Activated CD4-positive, alpha-beta T cell treated with anti-CD3 and anti-CD28 coated beads, Interleukin-2, amount 50 U/mL, for 1 hour (primary cell): ENCODE measurements at places on chromosomes 1 and 21.

DNA sequence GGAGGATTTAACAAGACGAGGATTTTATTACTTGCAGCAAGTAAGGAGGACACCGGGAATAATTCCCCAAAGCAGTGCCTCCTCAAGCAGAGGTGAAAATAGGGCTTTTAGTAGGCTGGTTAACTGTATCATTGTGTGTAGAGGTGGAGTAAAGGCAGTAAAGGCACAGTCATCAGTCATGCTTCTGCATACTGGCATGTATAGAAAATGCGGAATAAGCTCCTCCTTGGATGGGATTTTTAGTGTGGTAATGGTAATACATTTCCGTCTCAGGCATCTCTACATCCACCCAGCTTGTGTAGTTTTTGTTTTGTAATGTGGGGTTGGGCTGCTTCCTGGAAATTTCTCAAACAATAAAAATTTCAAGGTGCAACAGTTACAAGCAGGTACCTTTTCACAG is 27.4 kb upstream of the GPR25 start:
- no peak for DNase-seq

GRCh38 chr1:108199781-108200686 is at the start of gene SLC25A24:
Gene SLC25A24 (minus strand): TSS chr1:108200343. CDS start chr1:108200138, 205 bp downstream.
- peak; percentile 68 for DNase-seq

DNA sequence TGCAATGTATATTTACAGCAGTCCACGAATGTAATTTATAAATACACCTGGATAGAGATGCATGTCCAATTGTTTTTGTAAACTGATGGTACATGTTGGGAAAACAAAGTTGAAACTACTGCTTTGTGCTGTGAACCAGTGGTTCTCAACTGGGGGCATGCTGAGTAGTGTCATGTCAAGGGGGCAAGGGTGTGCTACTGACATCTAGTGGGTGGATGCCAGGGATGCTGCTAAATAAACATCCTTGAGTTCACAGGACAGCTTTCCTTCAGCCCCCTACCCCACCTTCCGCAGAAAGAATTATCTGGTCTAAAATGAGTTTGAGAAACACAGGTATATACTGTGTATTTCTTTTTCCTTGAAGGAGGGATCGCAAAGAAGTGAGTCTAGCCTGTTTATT is 95.9 kb downstream of the RASAL2 start:
- DNase-seq = no peak

- no peak for DNase-seq
These were observed 6.6 kb upstream of the NTPCR start for GRCh38 chr1:232943679-232944252.

DNA sequence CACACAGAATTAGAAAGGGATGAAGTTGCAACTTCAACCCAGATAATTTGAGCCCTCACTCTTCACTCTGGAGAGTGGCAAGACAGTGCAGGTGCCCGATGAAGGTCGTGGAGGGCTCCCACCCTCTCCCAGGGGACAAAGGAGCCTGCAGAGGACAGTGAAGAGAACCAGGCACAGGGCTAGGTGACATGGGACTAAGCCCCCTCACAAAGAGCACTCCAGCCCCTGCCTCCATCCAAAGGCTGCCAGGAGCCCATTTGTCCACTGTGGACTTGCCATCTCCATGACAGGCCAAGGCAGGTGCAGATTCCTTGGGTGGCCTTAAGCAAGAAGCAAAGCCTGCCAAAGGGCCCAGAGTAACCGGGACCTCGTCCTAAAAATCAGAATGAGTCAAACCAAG is 15.1 kb downstream of the ERRFI1 start:
- no peak for DNase-seq

DNA sequence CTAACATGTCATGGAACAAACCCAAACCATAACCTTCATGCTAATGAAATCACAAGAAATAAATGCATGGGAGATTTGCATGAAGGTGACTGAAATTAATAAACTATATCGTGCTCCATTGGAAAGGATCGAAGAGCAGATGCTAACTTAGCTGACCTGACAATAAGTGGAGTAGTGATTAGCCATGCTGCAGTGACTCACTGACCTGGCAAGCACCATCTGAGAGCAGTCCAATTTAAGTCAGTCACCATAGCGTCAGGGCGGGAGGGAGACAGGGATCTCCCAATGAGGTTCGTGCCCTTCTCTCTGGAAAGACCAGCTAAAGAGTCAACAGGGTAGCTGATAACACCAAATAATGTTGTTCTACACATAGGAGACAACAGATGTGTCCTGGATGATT is 21.5 kb downstream of the OLIG2 start:
- no peak for DNase-seq

GRCh38 chr1:92804721-92805201 is 19.9 kb upstream of the EVI5 start:
- DNase-seq = no peak

- no peak for DNase-seq
These were observed 99.9 kb downstream of the COLGALT2 start for GRCh38 chr1:183937611-183938010.

GRCh38 chr1:41360074-41360785 is 1.0 kb upstream of the FOXO6 start:
- no peak for DNase-seq

DNA sequence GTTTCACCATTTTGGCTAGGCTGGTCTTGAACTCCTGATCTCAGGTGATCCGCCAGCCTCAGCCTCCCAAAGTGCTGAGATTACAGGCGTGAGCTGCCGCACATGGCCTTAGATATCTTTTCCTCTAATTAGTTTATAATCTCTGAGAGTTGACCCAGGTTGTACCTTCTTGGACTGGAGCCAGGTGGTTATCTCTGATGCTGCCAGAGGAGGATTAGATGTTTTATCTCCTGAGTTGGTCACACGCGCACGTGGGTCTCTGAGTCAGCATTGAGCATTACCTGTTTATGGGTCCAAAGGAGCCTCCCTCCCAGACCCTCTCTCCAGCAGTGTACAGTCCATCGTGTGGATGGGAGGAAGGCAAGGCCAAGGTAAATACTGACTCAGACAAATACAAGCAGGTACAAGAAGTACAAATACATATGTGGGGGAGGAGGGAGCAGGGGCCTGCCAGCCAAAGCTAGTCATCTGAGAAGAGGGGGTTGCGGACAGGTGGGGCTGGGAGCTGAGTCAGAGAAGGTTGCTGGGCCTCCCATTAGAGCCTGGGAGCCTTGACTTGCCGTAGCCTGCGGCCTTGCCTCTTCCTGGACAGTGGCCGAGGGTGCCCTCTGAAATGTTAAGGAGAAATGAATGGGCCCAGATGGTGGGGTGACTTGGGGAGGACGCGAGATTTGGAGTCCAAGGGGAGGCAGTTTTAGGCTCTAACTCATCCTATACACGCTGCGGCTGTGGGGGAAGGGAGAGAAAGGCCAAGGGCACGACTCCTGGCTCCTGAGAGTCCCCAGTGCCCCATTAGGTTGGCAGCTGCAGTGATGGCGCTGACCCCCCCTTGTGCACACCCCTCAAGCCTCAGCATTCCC is 13.1 kb downstream of the IL6R start:
- peak; percentile 37 for DNase-seq

DNA sequence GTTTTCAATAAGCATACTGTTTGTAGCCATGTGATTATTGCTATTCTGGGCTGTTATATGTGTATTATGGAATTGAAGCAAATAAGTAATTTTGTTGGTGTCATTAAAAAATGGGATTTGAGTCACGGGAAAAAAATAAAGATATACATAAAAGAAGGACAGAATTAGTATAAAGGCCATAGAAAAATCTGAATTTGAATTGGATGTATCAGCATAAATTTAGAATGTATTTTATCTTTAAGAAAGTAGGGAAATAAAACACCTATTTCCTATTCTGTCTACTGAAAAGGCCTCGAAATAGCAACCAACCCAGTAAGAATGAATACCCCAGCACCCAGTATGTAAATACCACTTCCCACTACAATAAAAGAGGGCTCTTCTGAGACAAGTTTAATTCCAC is 185.9 kb downstream of the SLC45A1 start:
- DNase-seq = no peak

DNA sequence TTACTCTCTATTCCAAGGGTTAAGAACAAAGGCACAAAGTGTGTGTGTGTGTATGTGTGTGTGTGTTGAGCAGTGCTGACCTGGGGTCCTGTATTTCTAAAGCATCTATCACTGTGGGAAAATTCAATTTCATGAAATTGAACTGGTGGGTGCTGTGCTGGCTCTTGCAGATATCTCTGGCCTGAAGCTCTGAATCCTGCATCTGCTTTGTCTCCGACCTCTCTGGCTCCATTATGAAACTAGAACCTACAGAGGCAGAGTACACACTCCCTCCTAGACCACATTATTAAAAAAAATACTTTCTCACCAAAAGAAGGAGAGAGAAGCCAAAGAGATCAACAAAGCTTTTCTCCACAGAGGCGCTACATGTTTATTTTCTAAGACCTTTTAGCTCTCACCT is 88.4 kb upstream of the PDE4B start:
- no peak for DNase-seq

GRCh38 chr1:190812996-190813395 is 335.3 kb upstream of the BRINP3 start:
- no peak for DNase-seq

DNA sequence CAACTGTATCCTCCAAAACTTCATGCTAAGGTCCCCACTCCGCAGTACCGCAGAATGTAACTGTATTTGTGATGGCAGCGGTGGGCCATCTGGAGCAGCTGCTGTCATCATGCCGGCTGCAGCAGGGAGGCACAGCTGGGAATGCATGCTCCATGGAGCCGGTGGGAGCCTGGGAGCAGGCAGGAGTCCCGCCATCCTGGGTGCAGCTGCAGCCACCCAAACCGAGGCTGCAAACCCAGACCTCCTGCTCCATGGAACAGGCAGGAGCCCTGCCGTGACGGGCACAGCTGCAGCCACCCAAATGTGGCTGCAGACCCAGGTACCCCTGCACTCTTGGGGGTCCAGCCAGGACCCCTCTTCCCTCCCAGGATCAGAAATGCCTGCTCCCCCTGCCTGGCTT is 80.3 kb downstream of the SCMH1 start:
- no peak for DNase-seq

DNA sequence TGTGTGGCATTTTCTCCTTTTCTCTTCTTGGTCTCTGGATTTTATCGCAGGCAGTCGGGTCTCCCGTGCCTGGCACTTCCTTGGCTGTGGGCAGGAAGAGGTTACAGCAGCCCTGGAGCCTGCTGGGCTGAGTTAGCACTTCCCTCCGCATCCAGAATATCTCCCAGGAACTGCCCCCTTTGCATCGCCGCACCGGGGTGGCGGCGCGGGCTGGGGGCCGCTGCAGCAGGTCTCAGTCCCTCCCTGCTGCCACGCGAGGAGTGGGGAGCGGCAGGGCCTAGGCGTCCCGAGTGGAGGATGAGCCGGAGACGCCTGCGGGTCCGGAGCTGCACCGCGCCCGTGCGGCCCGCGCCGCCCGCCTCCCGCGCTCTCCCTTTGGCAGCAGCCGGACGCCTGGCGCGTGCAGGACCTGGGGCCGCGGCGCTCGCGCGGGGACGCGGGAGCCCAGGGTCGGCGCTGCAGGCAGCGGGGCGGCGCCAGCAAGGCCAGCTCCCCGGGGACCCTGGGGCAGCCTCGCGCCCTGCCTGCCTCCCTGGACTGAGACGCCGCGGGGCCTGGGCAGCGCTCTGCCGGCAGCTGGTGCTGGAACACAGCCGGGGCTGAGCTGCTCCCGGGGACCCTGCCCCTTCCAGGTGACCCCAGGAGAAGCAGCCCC is 192.8 kb downstream of the PRDM2 start:
- DNase-seq = no peak

GRCh38 chr1:58395355-58395754 is 151.2 kb downstream of the OMA1 start:
- no peak for DNase-seq

GRCh38 chr21:42250422-42251403 is 31.8 kb downstream of the ABCG1 start:
- DNase-seq = no peak

DNA sequence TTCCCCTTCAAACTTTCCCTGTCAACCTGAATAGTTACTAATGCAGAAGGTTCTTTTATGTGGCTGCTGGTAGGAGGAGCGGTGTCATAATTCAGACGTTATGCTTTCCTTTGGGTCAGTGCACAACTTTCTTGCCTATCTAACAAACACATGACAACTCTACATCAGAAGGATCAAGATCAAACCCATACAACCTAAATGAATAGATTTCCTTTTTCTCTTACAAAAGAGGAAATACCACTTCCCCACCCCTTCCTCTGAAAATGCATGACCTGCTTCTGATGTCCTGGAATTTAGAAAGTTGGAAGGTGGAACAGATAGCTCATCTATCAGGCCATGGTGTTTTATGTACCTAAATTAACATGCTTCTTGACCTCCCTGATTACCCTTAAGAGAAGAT is 75.7 kb upstream of the ADGRL4 start:
- no peak for DNase-seq

GRCh38 chr1:100343897-100344296 is 8.4 kb upstream of the CDC14A start:
- DNase-seq = no peak

DNA sequence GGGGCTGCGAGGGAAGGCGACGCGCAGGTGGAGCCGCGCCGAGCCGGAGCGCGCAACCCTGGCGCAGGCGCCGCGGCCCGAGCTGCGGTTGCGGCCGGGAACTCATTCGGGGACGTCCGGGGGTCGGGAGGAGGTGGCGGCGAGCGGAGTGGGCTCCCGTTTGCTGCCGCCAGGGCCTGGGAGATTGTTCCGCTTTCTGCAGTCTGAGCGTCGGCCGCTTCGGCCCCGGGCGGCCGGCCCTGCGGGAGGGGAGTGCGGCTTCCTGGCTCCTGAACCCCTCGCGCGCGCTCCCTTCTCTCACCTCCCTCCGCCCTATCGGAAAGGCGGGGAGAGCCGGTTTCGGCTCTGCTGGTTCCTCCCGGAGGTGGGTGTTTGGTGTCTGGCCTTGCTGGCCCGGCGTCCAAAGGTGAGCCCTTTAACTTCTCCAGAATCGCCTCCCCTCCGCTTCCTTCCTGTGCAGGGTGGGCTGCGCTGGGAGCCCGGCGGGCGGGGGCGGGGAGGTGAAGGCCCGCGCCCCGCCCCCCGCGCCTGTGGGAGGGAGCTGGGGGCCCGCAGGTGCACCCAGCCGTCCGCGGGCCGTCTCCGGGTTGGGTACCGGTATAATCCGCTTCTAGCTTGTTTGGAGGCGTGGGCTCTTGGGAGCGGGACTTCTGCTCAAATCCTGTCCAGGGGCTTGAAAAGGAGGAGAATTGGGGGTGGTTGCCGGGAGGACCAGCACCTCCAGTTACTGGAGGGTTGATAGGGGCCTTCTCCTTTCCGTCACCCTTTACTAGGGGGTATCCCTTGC is 683 bp downstream of the LRRC8D start:
- DNase-seq = peak; percentile 49

- DNase-seq = no peak
These were observed 437.7 kb downstream of the OMA1 start for GRCh38 chr1:58108783-58109182.
